NCI-H748 treated with DMSO at 0.1 percent for 48 hours (cell line): ENCODE measurements at places on chromosomes 7 and 10.

GRCh38 chr10:74944205-74944604 lies 117.8 kb downstream of the KAT6B start:
- DNase-seq, result no peak

DNA sequence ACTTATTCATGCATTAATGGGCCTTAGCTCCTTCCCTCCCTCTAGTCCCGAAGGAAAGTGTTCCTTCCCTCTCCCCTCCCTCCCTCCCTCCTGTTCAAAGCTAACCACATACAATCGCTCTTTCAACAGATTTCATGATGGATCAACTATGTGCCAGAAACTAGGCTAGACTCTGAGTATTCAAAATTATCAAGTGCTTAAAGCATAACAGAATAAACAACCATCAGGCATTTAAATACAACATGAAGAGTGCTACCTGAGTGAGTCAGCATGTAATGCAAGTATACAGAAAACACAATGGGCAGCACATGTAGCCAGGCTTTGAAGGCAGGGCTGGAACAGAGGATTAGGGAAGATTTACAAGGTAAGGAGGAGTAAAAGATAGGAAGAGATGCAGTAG lies 11.3 kb downstream of the CHCHD3 start:
- DNase-seq, result no peak

GRCh38 chr10:15420858-15421257 lies 49.8 kb upstream of the FAM171A1 start:
- DNase-seq, result no peak

- no peak for DNase-seq
Measured at GRCh38 chr7:25858525-25859411, 293.2 kb upstream of the NFE2L3 start.

DNA sequence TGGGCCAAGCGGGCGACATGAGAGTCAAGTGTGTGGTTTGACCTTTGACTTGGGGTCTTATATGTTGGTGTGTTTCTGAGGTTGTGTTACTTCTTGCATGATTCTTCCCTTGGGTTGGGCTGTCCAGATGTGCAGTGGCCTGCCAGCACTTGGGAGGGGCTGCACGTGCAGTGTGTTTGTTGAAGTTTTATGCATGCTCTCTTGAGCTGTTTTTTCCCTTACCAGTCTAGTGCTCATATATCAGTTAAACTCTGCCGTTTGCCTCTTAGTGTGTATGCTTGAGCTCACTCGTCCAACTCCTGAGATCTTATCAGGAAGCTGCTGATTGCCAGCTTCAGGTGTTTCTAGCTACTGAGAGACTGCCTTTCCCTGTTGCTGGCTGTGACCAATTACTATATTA lies 23.1 kb downstream of the SP4 start:
- no peak for DNase-seq

DNA sequence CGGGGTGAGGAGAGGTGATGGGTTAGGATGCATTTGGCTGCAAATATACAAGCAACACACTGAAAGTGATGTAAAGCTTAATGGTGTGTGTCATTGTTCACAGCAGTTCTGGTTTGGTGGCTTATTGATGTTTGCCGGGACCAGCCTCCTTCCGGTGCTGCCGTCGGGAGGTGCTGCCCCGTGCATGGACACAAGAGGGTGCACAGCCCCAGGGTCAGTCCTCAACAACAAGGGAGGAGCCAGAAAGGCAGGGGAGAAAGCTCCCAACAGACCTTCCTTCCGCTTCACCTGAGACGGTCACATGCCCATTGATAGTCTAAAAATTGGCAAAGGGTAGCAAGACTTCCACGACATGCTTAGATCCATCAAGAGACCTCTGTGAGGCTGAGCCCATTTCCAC lies 9.5 kb downstream of the RNF32 start:
- no peak for DNase-seq

GRCh38 chr7:13727751-13728150 lies 261.7 kb downstream of the ETV1 start:
- DNase-seq, result no peak

DNA sequence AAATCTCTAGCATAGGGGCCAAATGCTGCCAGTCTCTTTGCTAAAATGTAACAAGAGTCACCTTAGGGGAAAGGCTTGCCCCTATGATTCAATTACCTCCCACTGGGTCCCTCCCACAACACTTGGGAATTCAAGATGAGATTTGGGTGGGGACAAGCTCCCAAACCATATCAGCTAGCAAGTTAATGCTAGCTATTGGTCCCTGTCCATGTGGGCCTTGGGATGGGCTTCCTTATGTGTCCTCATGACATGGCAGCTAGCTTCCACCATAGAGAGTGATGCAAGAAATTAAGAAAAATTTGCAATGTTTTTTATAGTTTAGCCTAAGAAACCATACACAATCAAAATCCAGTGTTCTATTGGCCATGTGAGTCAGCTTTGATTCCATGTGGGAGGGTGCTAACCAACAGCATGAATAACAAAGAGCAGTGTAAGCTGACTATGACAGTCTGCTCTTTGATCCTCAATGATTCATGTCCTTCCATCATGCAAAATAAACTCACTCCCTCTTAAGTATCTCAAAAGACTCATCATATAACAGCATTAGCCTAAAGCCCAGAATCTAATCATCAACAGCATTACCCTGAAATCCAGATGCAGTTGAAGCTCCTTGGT lies 21.7 kb upstream of the ZNF365 start:
- no peak for DNase-seq

- DNase-seq, result no peak
Measured at GRCh38 chr7:45685619-45686240, 111.6 kb downstream of the ADCY1 start.

DNA sequence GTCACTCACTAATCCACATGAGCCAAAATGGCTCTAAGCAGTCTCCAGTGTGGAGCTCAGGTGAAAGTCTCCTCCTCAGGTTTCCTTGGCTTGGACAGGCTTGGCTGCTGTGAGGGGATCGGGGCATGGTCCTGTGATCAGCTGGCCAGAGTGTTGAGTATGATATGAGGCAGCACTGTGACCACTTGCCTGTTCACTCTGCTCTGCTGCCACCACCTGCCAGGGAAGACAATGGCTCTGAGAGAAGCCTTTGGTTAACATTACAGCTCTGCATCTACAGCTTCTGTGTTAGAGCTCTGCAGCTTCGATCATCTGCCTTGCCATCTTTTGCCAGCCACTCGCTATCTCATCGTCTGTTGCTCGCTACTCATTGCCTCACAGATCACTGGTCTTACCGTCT lies 20.1 kb upstream of the PTN start:
- DNase-seq, result no peak

DNA sequence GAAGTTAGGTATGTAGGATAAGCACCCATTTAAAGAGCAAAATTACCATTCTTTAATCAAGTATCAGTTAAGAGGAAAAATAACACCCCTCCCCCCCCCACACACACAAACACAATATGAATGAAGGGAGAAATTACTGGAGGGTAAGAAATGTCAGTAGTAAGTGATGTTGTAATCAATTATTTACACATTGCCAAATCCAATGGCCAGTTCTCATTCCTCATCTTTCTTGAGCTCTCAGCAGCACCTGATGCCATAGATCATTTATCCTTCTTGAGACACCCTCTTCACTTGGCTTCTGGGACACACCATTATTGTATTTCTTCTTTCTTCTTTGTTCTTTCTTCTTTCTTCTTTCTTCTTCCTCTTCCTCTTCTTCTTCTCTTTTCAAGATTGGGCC lies 33.7 kb upstream of the FAM3C start:
- DNase-seq, result no peak

- no peak for DNase-seq
Measured at GRCh38 chr10:84008878-84009277, 130.4 kb upstream of the GHITM start.
